ENCODE measurements at places on chromosomes 2 and 18.

- no peak for DNase-seq
These were observed 198.2 kb downstream of the CD8B2 start for GRCh38 chr2:106685180-106685897.

- DNase-seq: no peak
These were observed 78.2 kb upstream of the ITGB6 start for GRCh38 chr2:160278101-160278878.

- DNase-seq: no peak
These were observed 120.7 kb downstream of the CYP26B1 start for GRCh38 chr2:72026819-72027425.

- DNase-seq: peak; percentile 38
These were observed 45.5 kb downstream of the TWSG1 start for GRCh38 chr18:9380101-9380500.

GRCh38 chr2:240571314-240571973 lies 3.2 kb downstream of the RNPEPL1 start:
- no peak for DNase-seq

- peak; percentile 50 for DNase-seq
These were observed 47.0 kb downstream of the TSHZ1 start for GRCh38 chr18:75257605-75258004.

DNA sequence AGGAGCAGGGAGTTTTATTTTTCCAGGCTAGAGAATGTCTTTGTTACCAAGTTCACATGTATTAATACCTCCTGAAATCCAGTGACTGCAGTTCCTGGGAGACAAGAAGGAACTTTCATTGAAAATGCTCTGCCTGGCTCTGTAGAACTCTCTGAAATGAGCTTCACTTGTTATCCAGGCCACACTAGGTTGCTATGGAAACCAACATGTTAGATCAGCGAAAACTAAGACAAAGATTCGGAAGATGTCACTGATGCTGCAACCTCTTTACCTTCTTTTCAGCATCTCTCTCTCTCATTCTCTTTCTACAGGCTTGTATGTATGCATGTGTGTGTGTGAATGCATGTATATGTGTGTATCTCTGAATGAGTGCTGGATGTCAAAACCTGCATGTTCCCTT lies 218.5 kb downstream of the TRIB2 start:
- no peak for DNase-seq

DNA sequence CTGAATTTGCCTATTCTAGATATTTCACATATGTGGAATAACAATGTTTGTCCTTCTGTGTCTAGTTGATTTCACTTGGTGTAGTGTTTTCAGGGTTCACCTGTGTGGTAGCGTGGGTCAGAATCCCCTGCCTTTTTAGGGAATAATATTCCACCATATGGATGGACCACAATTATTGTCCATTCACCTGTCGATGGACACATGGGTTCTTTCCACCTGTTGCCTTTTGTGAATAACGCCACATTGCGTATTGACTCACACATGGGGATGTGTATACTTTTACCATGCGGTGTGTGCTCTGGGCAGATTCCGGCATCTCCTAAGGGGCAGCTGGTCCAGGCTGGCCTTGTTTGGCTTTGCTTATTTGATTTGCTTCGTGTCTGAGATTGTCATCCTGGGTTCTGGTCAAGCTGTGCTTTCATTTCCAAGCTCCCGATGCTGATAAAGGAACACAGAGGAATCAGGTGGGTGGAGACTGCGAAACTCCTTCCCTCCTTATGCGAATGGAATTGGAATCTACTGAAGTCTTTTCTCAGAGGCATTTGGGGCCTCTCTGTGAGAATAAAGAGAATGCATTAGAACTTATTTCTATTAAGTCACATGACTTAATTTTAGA lies 18.9 kb upstream of the ALLC start:
- no peak for DNase-seq

GRCh38 chr2:3299703-3300102 lies 77.9 kb downstream of the EIPR1 start:
- DNase-seq: no peak

- DNase-seq: no peak
These were observed 12.7 kb downstream of the WDR75 start for GRCh38 chr2:189454009-189454408.

DNA sequence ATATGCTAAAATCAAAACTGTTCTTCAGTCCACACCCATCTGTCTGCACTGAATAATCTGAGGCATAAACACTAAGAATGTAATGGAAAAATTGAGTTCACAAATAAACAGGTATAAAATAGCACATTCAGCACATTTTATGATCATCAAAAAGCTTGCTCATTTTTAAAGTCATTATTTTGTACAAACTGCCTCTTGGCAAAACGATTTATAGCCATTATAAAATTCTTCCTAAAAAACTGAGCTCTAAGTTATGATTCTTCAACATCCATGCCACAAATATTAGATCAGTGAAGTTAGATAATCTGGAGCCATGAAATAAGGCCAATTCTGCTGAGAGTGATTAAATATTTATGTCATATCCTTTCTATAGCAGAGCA lies 233.5 kb downstream of the DYM start:
- no peak for DNase-seq

- DNase-seq: no peak
These were observed 25.4 kb downstream of the DYSF start for GRCh38 chr2:71478806-71479205.

GRCh38 chr2:98484121-98484557 lies 39.5 kb downstream of the INPP4A start:
- no peak for DNase-seq

GRCh38 chr18:79245517-79246001 lies 150.2 kb upstream of the NFATC1 start:
- DNase-seq: no peak

DNA sequence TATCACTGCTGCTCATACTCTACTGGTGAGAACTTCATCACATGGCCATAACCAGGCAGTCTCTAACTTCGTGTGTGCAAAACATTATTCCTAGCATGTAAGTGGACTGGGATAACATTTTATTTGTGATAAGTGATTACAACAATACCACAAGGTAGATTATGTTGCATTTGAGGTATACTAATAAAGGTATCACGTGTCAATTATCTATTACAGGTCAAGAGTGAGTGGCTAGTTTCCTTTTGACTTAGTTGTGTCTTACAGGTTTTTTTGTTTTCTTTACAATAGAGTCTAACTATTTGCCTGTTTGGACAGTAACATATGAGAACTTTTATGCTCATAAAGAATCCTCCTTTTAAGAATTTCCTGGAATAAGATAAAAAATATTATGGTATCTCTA lies 67.2 kb upstream of the DSC1 start:
- DNase-seq: no peak

DNA sequence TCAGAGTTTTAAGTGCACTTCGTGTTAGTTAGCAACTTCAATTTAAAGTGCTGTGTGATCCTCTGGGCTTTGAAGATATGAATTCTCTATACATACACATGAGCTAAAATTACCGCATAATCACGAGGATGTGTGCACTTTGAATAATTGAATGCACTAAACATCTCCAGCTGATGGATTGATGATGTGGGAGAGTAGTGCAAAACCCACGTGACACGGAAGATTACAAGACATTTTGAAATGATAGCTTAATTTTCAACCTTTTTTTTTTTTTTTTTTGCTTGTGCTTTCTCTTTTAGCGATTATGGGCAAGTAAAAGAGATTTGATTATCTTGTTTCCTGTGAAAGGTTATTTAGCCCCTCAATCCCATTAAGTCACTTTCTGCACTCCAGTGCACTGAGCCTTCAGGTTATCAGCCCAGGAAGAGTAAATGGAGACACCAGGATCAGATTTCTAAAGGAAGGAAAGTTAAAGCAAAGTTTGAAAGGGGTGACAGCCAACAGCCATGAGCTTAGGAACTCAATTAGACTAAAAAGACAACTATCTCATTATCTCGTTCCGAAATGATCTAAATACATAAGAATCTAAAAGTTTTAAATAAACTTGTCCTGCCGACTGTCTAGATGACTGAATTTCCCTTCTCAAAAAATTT lies 81.6 kb downstream of the CDK15 start:
- DNase-seq: peak; percentile 67

GRCh38 chr2:183207110-183207509 lies 82.9 kb downstream of the NUP35 start:
- DNase-seq: peak; percentile 49

DNA sequence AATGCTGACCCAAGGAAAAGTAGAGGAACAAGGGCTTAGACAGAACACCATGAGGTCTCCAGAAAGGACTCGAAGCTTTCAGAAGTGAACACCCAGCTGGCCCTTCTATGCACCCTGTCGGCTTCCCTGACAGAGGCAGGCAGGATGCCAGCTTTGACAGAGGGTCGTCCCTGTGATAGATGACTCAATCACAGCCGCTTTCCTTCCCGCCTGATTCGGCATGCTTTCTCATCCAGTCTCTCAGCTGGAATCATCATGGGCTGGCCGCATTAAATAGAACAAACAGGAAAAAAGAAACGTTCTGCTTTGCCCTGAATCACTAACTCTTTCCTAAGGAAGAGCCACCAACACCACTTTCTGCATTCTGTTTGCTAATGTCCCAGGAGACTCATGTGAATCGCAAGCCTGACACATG lies 140.3 kb upstream of the RAB12 start:
- DNase-seq: peak; percentile 67

GRCh38 chr18:44098551-44099098 lies 582.1 kb upstream of the SETBP1 start:
- peak; percentile 54 for DNase-seq

GRCh38 chr2:6368281-6368680 lies 497.4 kb downstream of the CMPK2 start:
- peak; percentile 72 for DNase-seq

DNA sequence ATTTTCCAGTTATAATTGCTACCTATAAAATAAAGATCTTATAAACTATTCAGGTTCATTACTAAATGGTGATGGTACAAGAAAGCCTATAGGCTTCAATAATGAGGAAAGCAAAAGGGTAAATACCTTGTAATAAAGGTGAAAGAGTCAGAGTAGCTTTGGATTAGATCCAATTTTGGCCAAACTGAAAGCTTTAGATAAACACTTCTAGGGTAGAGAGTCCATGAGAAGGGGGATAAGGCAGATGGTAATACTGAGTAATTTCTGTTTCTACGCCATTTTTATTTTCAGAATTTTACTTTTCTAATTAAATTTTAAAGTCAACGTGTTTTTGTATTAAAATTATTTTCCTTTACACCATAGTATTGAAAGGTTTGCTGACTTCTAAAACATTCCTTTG lies 9.4 kb downstream of the CASP8 start:
- DNase-seq: no peak

- DNase-seq: no peak
These were observed 251.2 kb downstream of the SATB2 start for GRCh38 chr2:199206536-199206935.

- DNase-seq: peak; percentile 46
These were observed 56.5 kb upstream of the RAPH1 start for GRCh38 chr2:203591642-203592041.

DNA sequence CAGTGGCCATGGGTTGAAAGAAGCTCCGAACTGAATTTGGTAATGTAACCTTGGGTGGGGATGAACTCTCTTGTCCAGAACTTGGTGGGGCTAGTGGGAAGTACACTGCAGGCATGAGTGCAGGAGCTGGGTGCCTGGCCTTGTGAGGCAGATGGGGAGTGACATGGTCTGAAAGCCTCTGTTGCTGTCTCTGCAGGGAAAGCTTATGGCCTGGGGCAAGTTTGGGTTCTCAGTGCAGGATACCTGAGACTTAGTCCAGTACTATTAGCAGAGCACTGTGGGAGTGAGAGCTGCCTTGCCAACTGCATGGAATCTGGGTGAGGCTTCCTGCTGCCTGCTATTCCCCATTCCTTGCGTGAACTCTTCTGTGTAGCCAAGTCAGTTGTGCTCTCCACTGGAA lies 1620.9 kb upstream of the NXPH2 start:
- DNase-seq: no peak

DNA sequence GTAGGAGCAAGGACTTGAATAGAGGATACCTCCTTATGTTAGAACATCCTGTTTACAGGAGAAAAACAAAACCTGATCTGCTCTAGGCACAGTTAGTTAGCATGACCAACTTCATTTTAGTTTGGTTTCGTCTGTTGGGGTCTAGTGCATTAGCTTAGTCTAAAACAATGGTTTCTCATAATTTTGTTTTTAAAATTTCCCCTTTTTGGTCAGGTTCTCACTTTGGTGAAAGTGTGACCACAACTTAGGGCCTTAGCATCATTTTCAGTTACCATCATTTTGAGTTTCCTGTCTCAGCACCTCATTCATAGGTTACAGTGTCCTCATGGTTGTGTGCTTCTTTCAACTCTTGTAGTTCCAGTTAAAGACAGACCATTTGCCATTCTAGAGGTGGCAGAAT lies 1277.0 kb upstream of the SLC39A10 start:
- no peak for DNase-seq

GRCh38 chr2:25295621-25296020 lies 46.1 kb downstream of the DNMT3A start:
- no peak for DNase-seq

- DNase-seq: no peak
These were observed 61.3 kb upstream of the FHL2 start for GRCh38 chr2:105460048-105460732.

- DNase-seq: peak; percentile 74
These were observed 220.8 kb downstream of the GULP1 start for GRCh38 chr2:188512456-188512855.

DNA sequence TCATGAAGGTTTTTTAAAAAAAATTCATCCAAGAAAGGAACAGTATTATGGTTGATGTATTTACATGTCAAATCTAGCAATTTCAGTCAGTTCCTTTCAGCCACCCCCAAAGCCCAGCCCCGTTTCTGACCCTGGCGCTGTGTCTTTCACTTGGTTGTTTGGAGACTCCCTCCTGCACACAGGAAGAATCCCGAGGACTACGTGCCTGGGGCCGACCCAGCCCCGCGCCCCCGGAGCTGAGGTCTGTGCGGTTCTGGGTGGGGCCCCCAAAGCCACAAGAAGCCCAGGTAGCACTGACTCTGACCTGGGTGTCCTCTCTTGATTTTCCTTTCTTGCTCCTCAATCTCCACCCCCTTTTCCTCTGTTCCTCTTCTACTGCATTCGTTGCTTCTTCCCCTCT lies 49.1 kb downstream of the TRAPPC12 start:
- no peak for DNase-seq

DNA sequence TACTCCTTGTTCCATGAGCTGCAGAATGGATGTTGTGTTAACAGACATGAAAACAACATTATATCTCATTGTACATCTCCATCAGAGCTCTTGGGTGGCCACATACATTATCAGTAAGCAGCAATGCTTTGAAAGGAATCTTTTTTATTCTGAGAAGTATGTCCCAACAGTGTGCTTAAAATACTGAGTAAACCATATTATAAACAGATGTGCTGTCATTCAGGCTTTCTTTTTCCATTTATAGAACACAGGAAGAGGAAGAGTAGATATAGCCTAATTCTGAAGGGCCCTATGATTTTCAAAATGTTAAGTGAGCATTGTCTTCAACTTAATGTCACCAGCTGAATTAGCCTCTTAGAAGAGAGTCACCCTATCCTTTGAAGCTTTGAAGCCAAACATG lies 44.3 kb upstream of the CABYR start:
- peak; percentile 44 for DNase-seq

DNA sequence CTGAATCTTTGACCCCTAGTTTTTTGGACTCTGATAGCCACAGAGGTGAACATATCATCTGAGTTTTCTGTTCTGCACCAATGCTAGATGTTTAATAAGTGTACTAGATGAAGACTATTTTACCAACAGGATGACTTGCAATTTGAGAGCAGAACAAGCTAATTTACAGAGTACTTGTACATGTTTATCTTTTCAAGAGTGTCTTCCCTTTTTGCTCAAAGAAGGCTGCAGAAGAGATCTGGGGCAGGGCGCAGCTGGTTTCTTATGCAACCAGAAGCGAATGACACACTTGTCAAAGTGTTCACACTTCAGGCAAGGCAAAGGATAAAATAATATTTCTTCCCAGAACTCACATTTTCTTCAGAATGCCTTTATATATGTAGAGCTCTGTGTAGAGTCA lies 86.0 kb downstream of the VWA3B start:
- DNase-seq: no peak

Data from EH (cell line).